ENCODE measurements at places on chromosomes 7 and 10. TPM values are rescaled to one million over a fixed set of nuclear protein-coding genes. Genes with fewer than 3 reads are reported as not detected.

- H3K27ac ChIP-seq = no peak overlapping the region
- H3K27me3 ChIP-seq = no peaks in the 10 kb centered on the region
- DNase-seq = no peak
- no peaks in the 10 kb centered on the region for H3K4me1 ChIP-seq
- no peaks in the 10 kb centered on the region for H3K36me3 ChIP-seq
These were observed 116.0 kb upstream of the FZD8 start for GRCh38 chr10:35758076-35758475.

DNA sequence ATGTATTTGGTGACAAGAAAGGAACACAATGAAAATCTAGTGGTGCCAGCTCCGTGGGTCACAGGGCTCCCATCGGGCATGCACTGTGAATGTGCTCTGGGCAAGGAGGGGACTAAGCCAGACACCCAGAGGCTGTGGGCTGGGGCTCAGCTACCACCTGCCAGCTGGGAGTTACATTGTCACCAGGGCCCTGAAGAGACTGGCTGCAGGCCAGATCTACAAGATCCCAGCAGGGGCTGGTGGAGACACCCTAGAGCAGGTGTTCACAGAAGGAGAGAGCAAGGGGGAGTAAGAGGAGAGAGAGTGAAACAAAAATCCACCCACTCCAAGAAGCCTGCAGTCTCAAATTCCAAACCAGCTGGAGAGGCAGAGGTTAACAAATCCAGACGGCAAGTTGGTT lies 116.6 kb upstream of the ADCY1 start:
- H3K27me3 ChIP-seq = peaks cover 7% of the 10 kb centered on the region
- no peaks in the 10 kb centered on the region for H3K4me1 ChIP-seq
- no peaks in the 10 kb centered on the region for H3K36me3 ChIP-seq
- no peak overlapping the region for H3K4me3 ChIP-seq
- no peak for DNase-seq
- H3K27ac ChIP-seq = no peak overlapping the region

Gene COX19
- total RNA-seq = 18.0 TPM

- H3K36me3 ChIP-seq = no peaks in the 10 kb centered on the region
- no peak overlapping the region for H3K4me3 ChIP-seq
- no peak overlapping the region for H3K27ac ChIP-seq
These were observed 89.4 kb upstream of the CNTNAP2 start for GRCh38 chr7:146027243-146027642.

GRCh38 chr10:48428896-48429295 lies 122.4 kb downstream of the MAPK8 start:
- no peak for DNase-seq
- no peak overlapping the region for H3K4me3 ChIP-seq
- H3K27me3 ChIP-seq = no peaks in the 10 kb centered on the region
- H3K36me3 ChIP-seq = peaks cover 12% of the 10 kb centered on the region

GRCh38 chr10:78459639-78460037 lies 426.0 kb downstream of the RPS24 start:
- H3K27me3 ChIP-seq = peaks cover 5% of the 10 kb centered on the region
- H3K27ac ChIP-seq = no peak overlapping the region
- no peak for DNase-seq
- no peaks in the 10 kb centered on the region for H3K4me1 ChIP-seq
- H3K4me3 ChIP-seq = no peak overlapping the region

- peaks cover 2% of the 10 kb centered on the region for H3K36me3 ChIP-seq
- DNase-seq = no peak
- no peaks in the 10 kb centered on the region for H3K4me1 ChIP-seq
- no peaks in the 10 kb centered on the region for H3K27me3 ChIP-seq
- no peak overlapping the region for H3K4me3 ChIP-seq
These were observed 182.9 kb downstream of the EBF3 start for GRCh38 chr10:129780901-129781795.

Gene CHAT
- total RNA-seq = not detected

- H3K36me3 ChIP-seq = peaks cover 56% of the 10 kb centered on the region
- H3K4me3 ChIP-seq = no peak overlapping the region
- no peaks in the 10 kb centered on the region for H3K27me3 ChIP-seq
- no peak overlapping the region for H3K27ac ChIP-seq
- H3K4me1 ChIP-seq = peaks cover 31% of the 10 kb centered on the region
These were observed 20.0 kb downstream of the RBM28 start for GRCh38 chr7:128323459-128324367.

GRCh38 chr7:35286422-35286821 lies 32.5 kb upstream of the TBX20 start:
- no peak for DNase-seq
- no peaks in the 10 kb centered on the region for H3K36me3 ChIP-seq
- H3K27me3 ChIP-seq = peaks cover 4% of the 10 kb centered on the region
- H3K4me3 ChIP-seq = no peak overlapping the region

DNA sequence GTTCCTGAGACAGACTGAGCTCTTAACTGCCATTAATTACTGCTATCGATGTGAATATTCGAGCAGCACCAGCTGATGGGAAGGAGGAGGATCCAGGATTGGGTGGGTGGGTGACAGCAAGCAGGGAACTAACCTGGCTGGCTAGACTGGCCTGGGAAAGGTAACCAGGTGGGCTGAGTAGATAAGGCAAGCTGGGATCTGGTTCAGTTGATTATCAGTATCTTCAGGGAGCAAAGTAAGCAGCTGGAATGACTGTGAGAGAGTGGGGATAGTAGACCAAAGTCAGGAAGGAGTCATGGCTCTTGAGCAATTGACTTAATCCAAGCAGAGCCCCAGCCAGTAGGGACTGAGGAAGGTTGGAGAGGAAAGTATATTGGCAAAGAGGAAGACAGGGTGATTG lies 46.9 kb upstream of the KMT2E start:
- no peak overlapping the region for H3K4me3 ChIP-seq
- peaks cover 17% of the 10 kb centered on the region for H3K36me3 ChIP-seq
- no peak overlapping the region for H3K27ac ChIP-seq

Gene BEND7
- not detected for total RNA-seq

GRCh38 chr7:121547544-121548092 lies 151.5 kb upstream of the FAM3C start:
- H3K27ac ChIP-seq = no peak overlapping the region
- peaks cover 35% of the 10 kb centered on the region for H3K4me1 ChIP-seq
- DNase-seq = no peak

DNA sequence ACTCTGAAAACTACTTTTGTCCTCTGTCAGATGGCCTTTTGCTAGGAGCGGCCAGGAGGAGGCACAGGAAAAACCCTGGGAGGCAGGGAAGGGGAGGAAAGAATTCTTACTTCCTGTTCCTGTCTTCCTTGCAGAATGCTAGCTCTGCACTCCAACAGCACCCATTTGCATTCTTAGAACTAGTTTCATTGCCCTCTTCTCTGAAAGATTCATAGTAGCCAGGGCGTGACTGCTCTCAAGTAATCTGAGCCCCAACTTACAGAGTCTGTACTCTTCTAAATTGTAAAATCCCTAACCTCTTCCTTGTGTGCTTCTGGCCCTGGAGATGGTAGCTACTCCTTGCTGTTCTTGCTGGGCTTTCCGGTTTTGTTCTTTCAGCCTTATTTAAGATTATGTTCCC lies 75.3 kb upstream of the STEAP1 start:
- H3K4me1 ChIP-seq = no peaks in the 10 kb centered on the region
- H3K27ac ChIP-seq = no peak overlapping the region
- no peak overlapping the region for H3K4me3 ChIP-seq
- H3K36me3 ChIP-seq = no peaks in the 10 kb centered on the region

DNA sequence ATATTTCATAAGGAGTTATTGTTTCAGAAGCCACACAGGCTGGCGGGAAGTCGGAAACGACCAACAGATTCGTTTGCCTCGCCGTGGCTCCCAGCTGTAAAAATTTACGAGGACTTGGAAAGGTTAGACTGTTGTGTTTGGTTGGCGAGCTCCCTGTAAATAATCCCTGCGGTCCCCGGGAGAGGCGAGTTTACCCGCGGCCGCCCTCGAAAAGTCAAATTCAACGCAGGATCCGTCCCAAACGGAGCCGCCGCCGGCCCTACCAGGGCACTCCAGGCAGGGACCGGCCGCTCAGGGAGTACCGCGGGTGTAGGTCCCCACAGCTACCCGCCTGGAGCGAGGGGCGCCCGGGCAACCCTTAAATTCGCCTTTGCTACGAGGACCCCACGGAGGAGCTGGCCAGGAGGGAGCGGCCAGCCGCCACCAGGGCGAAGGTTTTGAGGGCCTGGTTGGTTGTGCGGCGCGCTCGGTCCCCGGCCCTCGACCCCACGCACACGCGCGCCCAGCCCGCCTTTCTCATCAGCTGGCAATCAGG lies 726 bp upstream of the HOXA9 start:
- no peaks in the 10 kb centered on the region for H3K36me3 ChIP-seq
- peaks cover 81% of the 10 kb centered on the region for H3K27me3 ChIP-seq
- H3K27ac ChIP-seq = no peak overlapping the region
- DNase-seq = no peak
- H3K4me1 ChIP-seq = peaks cover 28% of the 10 kb centered on the region

Gene PRPF18
- total RNA-seq = 18.4 TPM

- H3K36me3 ChIP-seq = no peaks in the 10 kb centered on the region
- H3K4me1 ChIP-seq = no peaks in the 10 kb centered on the region
- peaks cover 33% of the 10 kb centered on the region for H3K27me3 ChIP-seq
- no peak overlapping the region for H3K27ac ChIP-seq
- DNase-seq = no peak
These were observed 48.0 kb downstream of the HSPA12A start for GRCh38 chr10:116694243-116694926.

- peaks cover 4% of the 10 kb centered on the region for H3K27me3 ChIP-seq
- DNase-seq = no peak
- H3K4me3 ChIP-seq = no peak overlapping the region
- H3K4me1 ChIP-seq = no peaks in the 10 kb centered on the region
These were observed 347.9 kb downstream of the GRID1 start for GRCh38 chr10:86018735-86019058.

Gene LIPF
- total RNA-seq = not detected

Gene ABCC2
- 1.0 TPM for total RNA-seq

- H3K4me1 ChIP-seq = no peaks in the 10 kb centered on the region
- no peaks in the 10 kb centered on the region for H3K36me3 ChIP-seq
- no peak overlapping the region for H3K4me3 ChIP-seq
These were observed 144.9 kb upstream of the CELF2 start for GRCh38 chr10:10872764-10873163.

- no peaks in the 10 kb centered on the region for H3K4me1 ChIP-seq
- H3K36me3 ChIP-seq = no peaks in the 10 kb centered on the region
- H3K27ac ChIP-seq = no peak overlapping the region
- H3K27me3 ChIP-seq = peaks cover 5% of the 10 kb centered on the region
- no peak overlapping the region for H3K4me3 ChIP-seq
- no peak for DNase-seq
These were observed 242.8 kb upstream of the TMEM72 start for GRCh38 chr10:44668336-44668735.

DNA sequence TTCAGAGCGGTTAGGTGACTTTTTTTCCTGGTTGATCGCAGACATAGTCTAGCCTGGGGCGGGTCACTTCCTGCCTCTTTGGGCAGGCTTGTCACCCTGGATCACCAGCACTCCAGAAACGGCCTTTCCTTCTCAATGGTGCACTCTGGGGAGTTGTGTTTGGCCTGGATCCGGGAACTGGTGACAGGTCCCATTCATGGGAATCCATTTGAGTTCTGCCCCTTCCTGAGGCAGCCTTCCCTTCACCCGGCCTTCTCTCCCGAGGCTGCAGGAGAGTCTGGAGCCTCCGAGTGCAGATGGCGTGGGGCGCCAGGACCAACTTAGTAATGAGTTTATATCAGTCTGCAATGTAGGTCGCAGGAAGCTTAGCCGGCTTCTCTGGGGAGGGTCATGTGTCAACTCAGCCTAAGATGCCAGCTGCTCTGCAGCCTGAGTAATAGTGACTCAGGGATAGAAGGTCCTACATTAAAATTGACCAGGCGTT lies 54.2 kb downstream of the TACR2 start:
- no peak overlapping the region for H3K4me3 ChIP-seq
- H3K36me3 ChIP-seq = peaks cover 54% of the 10 kb centered on the region
- no peaks in the 10 kb centered on the region for H3K27me3 ChIP-seq
- no peak for DNase-seq

Gene EXOC6
- 8.8 TPM for total RNA-seq

- no peaks in the 10 kb centered on the region for H3K27me3 ChIP-seq
- peaks cover 31% of the 10 kb centered on the region for H3K4me1 ChIP-seq
- peak overlapping the region; percentile 53 for H3K4me3 ChIP-seq
- H3K36me3 ChIP-seq = peaks cover 36% of the 10 kb centered on the region
- H3K27ac ChIP-seq = peak overlapping the region; percentile 86
These were observed 8.4 kb upstream of the PGAM2 start for GRCh38 chr7:44073664-44074348.

- no peaks in the 10 kb centered on the region for H3K4me1 ChIP-seq
- no peak for DNase-seq
- H3K27ac ChIP-seq = no peak overlapping the region
- no peaks in the 10 kb centered on the region for H3K36me3 ChIP-seq
These were observed 395.2 kb downstream of the TFEC start for GRCh38 chr7:115635376-115635775.

- H3K27me3 ChIP-seq = peaks cover 1% of the 10 kb centered on the region
- no peaks in the 10 kb centered on the region for H3K4me1 ChIP-seq
- no peak overlapping the region for H3K4me3 ChIP-seq
- no peak for DNase-seq
- no peak overlapping the region for H3K27ac ChIP-seq
These were observed 170.1 kb downstream of the SORCS3 start for GRCh38 chr10:104811166-104811565.

- H3K27me3 ChIP-seq = peaks cover 3% of the 10 kb centered on the region
- no peak overlapping the region for H3K4me3 ChIP-seq
- H3K4me1 ChIP-seq = no peaks in the 10 kb centered on the region
- H3K27ac ChIP-seq = no peak overlapping the region
- no peaks in the 10 kb centered on the region for H3K36me3 ChIP-seq
These were observed 52.3 kb downstream of the CCDC3 start for GRCh38 chr10:12949248-12949647.

- DNase-seq = no peak
- H3K4me1 ChIP-seq = no peaks in the 10 kb centered on the region
- no peak overlapping the region for H3K4me3 ChIP-seq
- no peak overlapping the region for H3K27ac ChIP-seq
These were observed 58.2 kb downstream of the GLRX3 start for GRCh38 chr10:130194194-130194990.

DNA sequence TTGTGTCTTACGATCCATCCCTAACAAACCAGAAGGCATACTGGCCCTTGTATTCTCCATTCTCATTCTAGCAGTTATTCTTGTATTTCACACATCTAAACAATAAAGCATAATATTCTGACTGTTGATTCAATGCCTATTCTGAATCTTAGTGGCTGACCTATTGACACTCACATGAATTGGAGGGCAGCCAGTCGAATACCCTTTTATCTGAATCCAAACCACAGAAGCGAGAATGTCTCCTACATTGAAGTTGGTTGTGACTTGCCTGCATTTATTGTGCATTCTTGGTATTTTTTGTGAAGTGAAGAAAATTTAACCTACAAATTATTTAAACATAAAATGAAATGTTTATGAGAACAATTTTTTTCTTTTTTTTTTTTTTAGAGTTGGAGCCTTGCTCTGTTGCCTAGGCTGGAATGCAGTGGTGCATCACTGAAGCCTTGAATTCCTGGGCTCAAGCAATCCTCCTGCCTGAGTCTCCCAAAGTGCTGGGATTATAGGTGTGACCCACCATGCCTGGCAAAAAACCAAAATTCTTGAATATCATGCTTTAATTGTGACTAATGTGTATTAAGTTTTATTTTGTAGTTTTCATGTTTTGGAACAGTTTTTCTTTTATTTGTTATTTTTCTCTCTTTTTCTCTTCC lies 22.7 kb downstream of the EXOC4 start:
- no peak overlapping the region for H3K4me3 ChIP-seq
- H3K27me3 ChIP-seq = no peaks in the 10 kb centered on the region
- DNase-seq = no peak
- H3K36me3 ChIP-seq = peaks cover 45% of the 10 kb centered on the region
- H3K27ac ChIP-seq = no peak overlapping the region

- peaks cover 30% of the 10 kb centered on the region for H3K36me3 ChIP-seq
- H3K27ac ChIP-seq = no peak overlapping the region
- no peak overlapping the region for H3K4me3 ChIP-seq
- DNase-seq = no peak
- H3K27me3 ChIP-seq = no peaks in the 10 kb centered on the region
- no peaks in the 10 kb centered on the region for H3K4me1 ChIP-seq
These were observed 83.0 kb upstream of the DNAJB6 start for GRCh38 chr7:157253850-157254249.
